ENCODE measurements at places on chromosomes 13 and 19. TPM values are rescaled to one million over a fixed set of nuclear protein-coding genes. Genes with fewer than 3 reads are reported as not detected.

The IGSF23 gene
- not detected for total RNA-seq

The PLEKHG2 gene
- 30.9 TPM for total RNA-seq

The GJB2 gene
- total RNA-seq, result 669 TPM

The C19orf73 gene
- total RNA-seq, result 4.0 TPM

The ADGRE1 gene
- not detected for total RNA-seq

The CBLC gene
- 86.0 TPM for total RNA-seq

The TEX29 gene
- total RNA-seq, result not detected

The RHPN2 gene
- 13.1 TPM for total RNA-seq

The LMTK3 gene
- total RNA-seq, result 5.8 TPM

The ZNF577 gene
- 5.0 TPM for total RNA-seq

The ZNF223 gene
- 2.9 TPM for total RNA-seq

The CLEC17A gene
- not detected for total RNA-seq

The SLC15A1 gene
- 0.33 TPM for total RNA-seq

The SMAD9 gene
- total RNA-seq, result 1.3 TPM

The SYT5 gene
- total RNA-seq, result not detected
